ENCODE measurements at places on chromosomes 6 and 20.

- no peak for DNase-seq
Observed at GRCh38 chr20:1448081-1448620, 18.5 kb downstream of the NSFL1C start.

DNA sequence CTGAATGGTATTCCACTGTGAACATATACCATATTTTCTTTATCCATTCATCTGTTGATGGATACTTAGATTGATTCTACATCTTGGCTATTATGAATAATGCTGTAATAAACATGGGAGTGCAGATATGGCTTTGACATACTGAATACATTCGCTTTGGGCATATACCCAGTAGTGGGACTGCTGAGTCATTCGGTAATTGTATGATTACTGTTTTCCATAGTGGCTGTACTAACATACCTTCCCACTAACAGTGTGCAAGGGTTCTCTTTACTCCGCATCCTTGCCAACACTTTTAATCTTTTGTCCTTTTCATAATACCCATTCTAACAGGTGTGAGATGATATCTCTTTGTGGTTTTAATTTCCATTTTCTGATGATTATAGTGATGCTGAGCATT lies 98.2 kb upstream of the ESR1 start:
- DNase-seq, result no peak

GRCh38 chr20:11207749-11208502 lies 534.1 kb upstream of the JAG1 start:
- DNase-seq, result no peak

DNA sequence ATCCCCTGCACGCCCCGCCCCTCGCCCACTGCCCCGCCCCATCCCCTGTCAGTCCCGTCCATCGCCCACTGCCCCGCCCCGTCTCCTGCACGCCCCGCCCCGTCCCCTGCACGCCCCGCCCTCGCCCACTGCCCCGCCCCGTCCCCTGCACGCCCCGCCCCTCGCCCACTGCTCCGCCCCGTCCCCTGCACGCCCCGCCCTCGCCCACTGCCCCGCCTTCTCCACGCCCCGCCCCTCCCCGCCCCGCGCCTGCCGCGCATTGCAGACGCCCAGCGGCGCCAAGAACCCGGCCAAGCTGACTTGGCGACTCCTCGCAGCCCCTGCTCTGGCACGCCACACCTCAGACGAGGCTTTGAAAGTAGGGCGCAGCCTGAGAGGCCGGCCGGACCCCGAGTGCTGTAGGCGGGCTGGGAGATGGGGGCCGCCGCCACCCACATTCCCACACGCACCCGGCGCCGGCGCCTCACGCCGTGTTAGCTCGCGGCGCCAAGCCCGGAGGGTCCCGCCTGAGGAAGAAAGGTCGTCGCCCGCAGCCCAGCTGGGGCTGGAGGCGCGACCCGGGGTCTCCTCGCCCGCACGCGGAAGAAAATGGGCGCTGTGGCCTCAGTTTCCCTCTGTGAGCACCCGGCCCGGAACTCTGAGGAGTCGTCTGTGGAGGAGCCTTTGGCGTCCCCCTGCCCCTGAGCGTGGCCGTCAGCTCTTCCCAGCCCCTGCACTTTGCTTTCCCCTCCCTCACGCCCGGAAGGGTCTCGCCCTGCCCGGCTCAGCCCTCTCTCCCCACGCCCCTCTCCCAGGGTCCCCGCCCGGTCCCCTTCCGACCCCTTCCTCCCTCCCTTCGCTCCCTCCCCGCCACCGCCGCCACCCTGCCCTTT lies at the start of gene RAD21L1:
Gene RAD21L1, plus strand, starts transcription at position 262 of the 872 bp plus-strand sequence. CDS start 2,410 bp downstream, outside the sequence.
- DNase-seq, result peak; percentile 25

DNA sequence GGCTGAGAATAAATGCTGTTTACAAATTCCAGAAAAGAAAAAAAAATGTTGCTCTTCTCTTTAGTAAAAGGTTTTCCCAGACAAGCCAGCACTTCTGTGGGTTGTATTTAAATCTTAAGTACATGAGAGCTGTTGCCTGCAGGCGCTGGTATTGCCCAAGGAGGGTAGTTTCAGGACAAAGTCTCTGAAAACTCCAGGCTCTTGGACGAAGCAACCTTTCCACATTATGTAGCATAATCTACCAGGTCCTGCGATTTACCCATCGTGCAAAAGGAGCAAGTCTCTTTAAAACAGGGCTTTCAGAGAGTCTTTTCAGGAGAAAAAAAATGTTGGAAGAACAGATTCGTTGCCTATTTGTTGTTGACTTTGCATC lies 65.6 kb downstream of the PLG start:
- DNase-seq, result no peak

DNA sequence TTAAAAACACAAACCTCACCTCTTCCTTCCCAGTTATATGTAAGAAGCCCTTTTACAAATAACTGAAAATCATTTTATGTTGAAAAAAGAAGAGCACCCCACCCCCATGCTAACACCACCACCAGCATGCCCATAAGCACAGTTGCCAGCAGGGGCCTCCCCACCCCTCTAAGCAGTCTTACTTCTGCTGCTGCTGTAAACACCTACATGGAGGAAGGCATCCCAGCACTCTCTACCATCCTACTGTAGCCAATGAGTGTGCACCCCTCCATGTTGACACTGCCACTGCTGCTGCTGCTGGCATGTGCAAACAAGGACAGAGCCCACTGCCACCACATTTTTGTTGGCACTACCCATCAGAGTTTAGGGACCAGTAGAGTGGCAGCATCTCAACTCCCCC lies 49.6 kb upstream of the PHIP start:
- no peak for DNase-seq

- DNase-seq, result no peak
Observed at GRCh38 chr6:116386581-116387299, 16.0 kb downstream of the DSE start.

DNA sequence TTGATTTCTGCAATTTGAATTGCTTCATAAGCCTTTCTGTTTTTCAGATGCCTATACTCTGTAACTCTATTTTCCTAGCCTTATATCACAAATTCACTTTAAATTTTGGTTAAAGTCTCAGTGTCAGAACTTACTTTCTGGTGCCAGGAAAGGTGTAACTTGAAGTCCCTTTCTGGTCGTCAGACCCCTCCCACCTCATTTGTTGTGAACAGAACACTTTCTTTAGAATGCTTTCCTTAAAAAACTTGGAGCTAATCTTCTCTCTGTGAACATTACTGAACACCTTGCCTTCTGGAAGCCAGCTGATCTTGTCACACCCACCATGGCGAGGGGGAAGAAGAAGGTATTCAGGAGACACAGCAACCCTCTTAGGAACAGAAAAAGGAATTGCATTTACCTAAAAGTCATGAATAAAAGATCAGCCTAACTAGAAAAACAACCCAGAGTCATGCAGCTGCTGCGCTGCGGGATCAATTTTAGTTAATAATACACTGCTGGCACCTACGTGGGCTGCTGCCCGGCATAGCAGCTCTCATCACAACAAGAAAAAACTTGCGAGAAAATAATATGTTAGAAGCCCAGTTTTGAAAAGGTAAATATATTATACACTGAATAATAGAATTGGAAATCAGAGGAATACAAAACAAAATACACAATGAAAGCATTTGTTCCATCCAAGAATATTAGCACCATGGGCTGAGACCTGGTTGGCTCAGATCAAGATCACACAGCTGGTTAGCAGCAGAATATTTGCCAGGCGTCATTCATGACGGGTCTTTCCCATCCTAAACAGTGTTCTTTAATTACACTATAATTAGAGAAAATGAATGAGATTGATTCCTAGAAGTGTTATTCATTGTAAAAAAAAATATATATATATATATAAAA lies 5.8 kb upstream of the FAM217A start:
- DNase-seq, result peak; percentile 18

GRCh38 chr20:51497542-51498467 lies 44.7 kb downstream of the NFATC2 start:
- DNase-seq, result peak; percentile 38

DNA sequence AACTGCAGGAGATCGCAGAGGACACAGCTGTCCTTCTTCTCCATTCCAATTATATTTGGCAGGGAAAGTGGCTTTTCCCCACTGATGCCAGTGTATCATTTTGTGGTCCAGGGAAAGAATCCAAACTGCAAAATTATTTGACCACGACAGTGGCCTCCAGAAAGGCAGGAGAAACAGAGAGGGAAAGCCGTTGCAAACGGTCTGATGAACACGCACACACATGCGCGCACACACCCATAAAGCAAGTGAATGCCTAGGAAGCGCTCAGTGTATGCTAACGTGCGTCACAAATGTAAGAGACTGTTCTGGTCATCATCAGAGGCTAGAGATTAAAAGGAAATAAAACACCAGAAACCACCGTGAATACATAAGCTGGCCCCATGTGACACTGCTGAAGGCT lies 54.0 kb downstream of the NPEPL1 start:
- DNase-seq, result no peak

DNA sequence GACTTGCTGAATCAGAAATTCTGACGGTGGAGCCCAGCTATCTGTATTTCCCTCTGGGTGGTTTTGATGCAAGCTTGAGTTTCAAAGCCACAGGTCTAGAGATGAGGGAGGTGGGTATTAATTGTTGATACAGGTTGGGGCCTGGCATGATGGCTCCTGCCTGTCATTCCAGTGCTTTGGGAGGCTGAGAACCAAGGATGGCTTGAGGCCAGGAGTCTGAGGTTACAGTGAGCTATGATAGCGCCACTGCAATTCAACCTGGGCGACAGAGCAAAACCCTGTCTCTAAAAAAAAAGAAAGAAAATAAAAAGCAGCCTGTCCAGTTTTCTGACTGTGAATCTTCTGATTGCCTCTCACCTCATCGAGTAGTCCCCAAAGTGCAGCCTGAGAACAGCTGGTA lies 184.8 kb upstream of the SASH1 start:
- DNase-seq, result no peak

DNA sequence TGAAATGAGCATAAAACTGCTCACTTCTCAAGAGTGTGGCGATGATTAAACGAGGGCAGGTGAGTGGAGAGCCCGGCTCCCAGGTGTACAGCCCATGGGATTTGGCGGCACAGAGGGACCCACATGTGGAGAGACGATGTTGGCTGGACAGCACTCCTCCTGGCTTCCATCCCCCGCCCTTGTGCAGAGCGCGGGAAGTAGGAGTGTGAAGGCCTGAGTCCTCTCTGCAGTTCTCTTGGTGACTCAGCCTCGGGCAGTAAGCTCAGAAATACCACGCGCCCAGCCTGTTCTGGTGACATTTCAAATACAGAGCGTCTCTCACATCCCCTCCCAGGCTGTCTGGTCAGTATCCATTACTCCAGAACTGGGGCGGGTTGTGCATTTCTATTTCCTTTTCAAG lies 94.2 kb upstream of the SRSF6 start:
- DNase-seq, result no peak

- no peak for DNase-seq
Observed at GRCh38 chr20:12409501-12409900, 491.8 kb downstream of the BTBD3 start.

GRCh38 chr6:30192076-30192475 lies 21.1 kb downstream of the TRIM26 start:
- DNase-seq, result no peak

- peak; percentile 94 for DNase-seq
Observed at GRCh38 chr6:31070711-31071197, 41.6 kb downstream of the C6orf15 start.

DNA sequence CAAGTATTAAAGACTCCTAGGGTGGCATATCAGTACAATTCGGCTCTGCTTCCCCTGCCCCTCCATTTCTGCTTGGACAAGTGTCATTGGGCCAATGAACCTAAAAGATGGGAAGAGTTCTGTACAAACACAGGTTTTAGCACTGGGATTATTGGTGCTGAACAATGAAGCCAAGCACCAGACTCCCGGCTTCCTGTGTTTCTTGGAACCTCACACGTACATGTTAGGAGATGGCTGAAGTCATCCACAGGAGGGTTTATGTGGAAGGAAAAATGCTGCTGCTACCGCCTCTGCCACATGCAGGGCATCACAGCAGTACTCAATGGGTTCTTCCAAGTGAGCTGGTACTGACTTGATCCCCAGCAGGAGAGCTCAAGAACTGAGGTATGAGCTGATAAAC lies 49.7 kb downstream of the TNFRSF21 start:
- DNase-seq, result no peak

DNA sequence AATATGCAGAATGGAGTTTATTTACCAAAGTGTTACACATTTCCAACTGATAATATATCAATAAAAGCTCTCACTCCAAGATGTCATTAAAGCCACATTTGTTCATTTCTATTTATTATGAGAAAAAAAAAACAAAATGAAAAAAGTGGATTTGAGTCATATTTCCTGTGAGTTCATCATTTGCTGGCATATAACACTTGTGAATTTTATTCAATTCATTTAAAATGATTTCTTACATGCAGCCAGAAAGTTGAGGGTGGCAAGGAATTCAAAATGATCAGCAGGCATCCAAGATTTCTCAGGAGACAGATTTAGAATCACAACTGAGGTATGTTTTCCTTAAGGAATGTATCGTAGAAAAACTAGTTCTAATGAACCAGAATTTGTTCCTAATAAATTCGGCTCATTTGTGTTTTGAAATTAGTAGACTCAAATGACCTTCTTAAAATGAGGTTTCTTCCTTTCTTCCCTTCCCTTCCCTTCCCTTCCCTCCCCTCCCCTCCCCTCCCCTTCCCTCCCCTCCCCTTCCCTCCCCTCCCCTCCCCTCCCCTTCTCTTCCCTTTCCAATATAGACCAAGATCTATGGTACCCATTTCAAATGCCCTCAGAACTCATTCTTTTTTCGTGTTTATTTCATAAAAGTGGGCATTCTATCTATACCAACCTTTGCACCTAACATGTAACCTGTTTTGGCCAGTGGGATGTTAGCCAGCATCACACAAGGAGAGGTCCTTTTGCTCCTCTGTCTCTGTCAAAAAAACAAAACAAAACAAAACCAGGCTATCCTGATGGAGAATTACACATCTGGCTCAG lies 357.9 kb upstream of the TSHZ2 start:
- no peak for DNase-seq

- no peak for DNase-seq
Observed at GRCh38 chr6:133637874-133638273, 251.0 kb upstream of the TCF21 start.

Measured in pons (tissue), 1 donor.